ENCODE measurements at places on chromosomes 13 and 19.

- DNase-seq, result no peak
Measured at GRCh38 chr13:53759016-53759415, 730.4 kb downstream of the OLFM4 start.

DNA sequence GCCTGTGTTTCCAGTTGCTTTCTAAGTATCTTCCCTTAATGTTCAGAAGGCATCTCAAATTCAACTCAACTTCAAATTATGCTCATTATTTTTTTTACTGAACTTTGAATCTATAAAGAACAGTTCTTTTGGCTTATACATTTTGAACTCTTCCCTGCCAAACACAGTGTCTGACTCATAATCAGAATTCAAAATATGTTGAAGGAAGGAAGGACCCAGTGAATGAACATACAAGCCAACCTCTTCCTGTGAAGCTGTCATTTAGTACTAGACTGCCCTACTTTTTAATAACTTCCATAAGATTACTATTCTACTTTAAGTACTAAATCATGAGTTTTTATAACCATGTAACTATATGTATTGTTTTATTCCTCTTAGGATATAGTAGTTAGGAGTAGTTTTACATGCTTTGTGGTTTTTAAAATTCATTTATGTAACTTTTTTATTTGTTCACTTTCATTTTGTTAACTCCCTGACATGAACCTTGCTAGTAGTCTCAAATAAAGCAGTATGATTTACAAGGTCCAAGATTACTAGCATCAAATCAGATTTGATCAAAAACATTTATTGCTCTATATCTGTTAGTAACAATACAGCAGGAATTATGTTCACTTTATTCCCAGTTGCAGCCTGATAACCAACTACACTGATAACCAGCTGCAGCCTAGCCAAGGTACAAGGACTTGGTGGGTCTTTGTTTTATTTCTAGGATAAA lies 6.4 kb downstream of the NUDT15 start:
- DNase-seq, result no peak

GRCh38 chr13:84672616-84673015 lies 790.3 kb upstream of the SLITRK1 start:
- DNase-seq, result no peak

GRCh38 chr13:20337884-20338551 lies 105.9 kb upstream of the GJB6 start:
- DNase-seq, result no peak

GRCh38 chr13:102648046-102648445 lies 46.8 kb downstream of the METTL21C start:
- no peak for DNase-seq

GRCh38 chr13:94664889-94665288 lies 47.5 kb downstream of the SOX21 start:
- no peak for DNase-seq

DNA sequence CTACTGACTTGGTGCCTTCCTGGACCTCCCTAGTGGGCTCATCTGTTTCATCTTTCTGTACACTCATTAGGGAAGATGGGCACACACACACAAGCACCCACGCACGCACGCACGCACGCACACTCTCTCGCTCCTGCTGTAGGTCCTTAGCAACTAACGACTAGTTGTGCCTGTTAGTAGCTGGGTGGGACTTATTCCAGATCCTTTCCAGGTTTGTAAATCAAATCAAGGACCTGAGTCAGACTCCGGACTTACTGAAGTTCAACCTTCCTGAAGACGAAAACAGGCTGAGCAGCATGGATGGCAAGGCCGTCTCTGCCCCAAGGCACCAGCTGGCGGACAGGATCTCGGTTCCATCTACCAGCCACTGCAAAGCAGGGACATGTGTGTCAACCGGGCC lies 76.2 kb downstream of the SLC15A1 start:
- DNase-seq, result no peak

DNA sequence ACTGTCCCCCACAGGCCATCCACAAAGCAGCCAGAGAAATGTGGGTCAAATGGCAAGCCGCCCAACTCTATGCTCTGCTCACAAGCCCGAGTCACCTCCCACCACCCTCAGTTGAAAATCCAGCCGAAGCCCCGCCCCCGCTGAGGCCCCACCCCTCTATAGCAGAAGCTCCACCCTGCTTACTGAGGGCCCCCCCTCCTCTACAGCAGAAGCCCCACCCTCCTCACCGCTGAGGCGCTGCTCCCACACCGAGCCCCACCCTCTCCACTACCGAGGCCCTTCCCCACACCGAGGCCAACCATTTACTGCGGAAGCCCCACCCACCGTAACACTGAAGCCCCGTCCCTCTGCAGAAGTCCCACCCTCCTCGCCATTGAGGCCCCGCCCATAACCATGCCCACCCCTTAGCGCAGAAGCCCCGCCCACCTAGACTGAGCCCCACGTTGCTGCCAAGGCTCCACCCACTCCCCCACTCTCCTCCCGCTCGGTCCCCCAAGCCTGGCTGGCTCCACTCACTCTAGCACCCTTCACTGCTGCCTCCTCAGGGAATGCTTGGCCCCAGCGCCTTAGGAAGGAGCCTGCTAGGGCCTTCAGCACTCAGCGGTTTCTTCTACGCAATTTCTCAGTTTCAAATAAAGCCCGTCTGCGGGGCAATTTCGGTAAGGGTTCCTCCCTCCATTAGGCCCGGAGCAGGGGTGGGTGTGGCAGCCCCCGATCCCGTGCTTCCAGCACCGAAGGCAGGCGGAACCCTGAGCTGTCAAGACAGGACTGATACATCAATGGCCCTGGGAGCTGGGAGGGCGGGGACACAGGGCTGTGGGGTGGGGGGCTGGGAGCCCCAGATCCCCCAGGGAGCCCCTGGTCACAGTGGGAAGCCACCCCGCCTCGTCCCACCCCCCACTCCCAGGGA lies 9.0 kb upstream of the MYDGF start:
- DNase-seq, result no peak

DNA sequence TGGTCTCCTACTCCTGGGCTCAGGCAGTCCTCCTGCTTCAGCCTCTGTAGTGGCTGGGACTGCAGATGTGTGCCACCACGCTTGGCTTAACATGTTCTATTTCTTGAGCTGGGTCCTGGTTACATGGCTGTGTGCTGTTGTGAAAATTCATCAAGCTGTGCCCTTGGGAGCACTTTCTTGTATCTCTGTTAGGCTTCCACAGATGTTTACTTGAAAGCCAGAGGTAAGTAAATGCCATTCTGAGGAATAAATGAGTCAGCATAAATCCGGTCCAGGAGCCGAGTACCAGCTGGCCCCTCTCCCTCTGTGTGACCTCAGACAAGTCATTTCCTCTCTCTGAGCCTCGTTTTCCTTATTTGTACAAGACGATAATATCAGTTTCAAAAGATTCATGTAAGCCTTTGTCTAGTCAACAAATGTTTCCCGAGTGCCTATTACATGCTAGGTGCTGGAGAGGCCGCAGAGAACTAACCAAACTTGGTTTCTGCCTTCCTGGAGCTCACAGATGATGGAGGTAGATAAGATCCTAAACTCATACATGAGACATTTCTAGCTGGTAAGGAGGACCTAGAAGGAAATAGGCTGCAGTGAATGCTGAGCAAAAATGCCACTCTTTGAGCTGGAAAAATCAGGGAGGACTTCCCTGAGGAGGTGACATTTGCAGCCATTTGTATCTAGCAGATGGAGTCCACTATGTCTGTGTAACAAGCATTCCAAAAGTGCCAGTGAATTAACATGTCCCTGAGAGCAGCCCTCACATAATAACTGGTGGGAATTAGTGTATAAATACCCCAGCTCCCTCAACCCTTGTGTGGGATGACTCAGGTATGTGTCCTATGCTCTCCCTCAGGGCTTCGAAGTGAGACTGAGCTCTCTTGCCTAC lies 2.7 kb upstream of the RASAL3 start:
- peak; percentile 57 for DNase-seq

- DNase-seq, result no peak
Measured at GRCh38 chr13:99040536-99041131, 62.8 kb upstream of the DOCK9 start.

DNA sequence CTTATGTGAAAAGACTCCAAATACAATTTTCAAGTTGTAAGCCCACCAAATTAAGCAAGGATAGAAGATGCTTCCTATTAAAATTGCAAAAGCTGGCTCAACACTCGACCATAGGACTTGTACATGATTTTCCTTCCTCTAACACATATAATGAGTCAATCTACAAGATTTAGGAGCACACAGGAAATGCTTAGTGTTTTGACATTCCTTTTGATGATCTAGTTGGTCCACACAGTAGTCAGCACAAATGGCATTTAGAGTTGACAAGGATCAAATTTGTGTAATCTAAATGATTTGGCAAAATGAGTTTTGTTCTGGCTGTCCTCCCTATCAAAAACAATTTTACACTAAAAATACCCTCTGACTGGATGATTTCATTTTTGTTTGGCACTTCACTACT lies 340.2 kb downstream of the DIAPH3 start:
- DNase-seq, result no peak

DNA sequence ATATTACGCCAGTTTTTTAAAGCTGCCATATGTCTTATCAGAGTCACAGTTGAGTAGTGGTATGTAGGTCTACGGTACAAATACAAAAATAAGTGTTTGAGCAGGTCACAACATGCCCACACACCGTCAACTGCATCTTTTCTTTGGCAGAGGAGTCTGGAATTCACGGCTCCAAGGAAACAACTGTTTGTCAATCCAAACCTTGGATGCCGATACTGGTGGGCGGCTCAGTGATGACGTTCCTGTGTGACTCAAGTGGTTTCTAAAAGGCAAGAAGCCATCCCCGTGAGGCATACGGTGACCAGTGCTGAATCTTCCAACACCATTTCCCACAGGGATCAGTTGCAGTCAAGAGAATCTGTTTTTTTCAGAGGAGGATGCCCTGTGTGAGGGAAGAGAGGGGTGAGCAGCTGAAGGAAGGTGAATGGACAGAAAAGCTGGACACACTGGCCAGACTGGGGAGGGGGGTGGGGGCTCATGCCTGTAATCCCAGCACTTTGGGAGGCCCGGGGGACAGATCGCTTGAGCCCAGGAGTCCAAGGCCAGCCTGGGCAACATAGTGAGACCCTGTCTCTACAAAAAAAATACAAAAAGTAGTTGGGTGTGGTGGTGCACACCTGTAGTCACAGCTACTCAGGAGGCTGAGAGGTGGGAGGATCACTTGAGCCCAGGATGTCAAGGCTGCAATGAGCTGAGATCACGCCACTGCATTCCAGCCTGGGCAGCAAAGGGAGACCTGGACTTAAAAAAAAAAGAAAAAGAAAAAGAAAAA lies 22.8 kb upstream of the CEBPG start:
- no peak for DNase-seq

- no peak for DNase-seq
Measured at GRCh38 chr19:16619457-16619856, 8.5 kb downstream of the MED26 start.

DNA sequence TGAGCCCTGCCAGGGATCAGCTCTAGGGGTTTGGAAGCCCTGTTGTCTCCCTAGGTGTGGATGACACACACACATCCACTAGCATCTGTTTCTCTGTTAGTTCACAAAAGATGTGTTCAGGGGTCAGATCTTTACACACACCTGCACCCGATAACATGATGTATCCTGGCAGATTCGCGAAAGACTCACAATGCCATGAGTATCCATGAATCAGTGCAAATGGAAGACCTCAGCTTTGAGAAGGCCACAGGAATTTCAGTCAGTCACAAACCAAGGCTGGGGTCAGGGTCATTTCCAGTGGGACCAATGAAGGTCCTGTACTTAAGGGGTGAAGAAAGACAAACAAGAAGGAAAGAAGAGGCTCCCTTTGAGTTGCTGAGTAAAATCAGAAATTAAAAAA lies 898.2 kb downstream of the UQCRFS1 start:
- no peak for DNase-seq

GRCh38 chr19:41327076-41327575 lies 17.2 kb downstream of the CCDC97 start:
- no peak for DNase-seq

GRCh38 chr19:44947041-44947581 lies 1.3 kb downstream of the APOC2 start:
- no peak for DNase-seq

DNA sequence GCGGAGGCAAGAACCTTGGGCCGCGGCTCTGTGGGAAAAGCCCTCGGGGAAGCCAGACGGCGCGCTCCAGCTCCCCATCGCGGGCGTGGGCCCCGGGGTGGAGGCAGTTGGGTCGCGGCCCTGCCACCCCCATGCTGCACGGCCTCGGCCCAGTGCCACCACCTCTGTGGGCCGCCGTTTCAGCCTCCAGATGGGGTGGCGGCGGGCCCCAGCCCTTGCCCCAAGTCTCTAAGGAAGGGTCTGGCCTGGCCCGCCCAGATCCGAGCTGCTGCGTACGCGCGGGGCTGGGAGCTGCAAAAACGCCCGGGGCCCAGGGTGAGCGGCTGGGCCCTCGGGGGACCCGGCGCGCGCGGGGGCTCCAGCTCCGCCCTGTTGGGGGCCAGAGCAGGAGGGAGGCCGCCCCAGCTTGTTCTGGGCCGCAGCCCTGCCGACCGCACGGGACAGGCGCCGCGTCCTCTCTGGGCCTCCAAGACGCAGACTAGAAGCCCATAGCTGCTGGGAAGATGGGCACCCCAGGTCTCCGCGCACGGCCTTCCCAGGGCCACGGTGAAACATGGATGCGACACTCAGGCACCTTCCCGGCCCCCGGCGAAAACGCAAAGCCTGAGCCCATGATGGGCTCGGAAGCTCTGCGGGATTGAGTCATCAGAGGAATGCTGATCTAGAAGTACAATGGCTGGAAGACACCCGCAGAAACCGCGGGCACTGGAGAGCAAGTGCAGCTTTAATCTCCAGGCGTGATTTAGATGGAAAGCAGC lies 110.1 kb downstream of the KCTD15 start:
- DNase-seq, result no peak

DNA sequence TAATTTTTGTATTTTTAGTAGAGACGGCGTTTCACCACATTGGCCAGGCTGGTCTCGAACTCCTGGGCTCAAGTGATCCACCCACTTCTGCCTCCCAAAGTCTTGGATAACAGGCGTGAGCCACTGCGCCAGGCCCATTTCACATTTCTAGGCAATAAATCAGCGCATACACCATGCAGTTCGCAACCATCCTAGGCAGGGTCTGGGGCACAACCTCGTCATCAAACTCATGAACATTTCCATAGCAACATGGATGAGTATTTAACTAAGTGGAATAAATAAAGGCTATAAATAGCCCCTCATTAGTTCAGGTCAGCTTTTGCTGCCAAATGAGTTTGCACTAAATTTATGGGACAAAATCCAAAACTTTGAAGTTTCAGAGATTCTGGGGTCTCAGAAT lies 8.2 kb downstream of the MEIS3 start:
- no peak for DNase-seq

DNA sequence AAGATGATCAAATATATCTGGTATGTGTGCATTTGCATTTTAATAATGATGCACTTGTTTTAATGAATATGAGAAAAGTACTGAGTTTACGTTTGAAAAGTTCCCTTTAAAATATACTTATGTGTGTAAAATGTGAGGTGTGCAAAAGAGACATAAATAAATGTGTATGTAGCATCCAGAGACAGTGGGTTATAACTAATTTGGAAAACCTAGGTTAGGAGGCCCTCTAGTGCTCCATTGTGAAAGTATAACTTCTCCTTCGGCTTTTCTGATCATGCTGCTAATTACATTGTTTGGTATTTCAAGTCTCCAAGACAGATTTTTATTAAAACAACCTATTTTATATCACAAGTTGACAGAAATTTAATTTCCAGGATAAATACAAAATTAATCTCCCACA lies 30.1 kb downstream of the SCEL start:
- no peak for DNase-seq
